ENCODE measurements at places on chromosomes 5 and 9. TPM values are rescaled to one million over a fixed set of nuclear protein-coding genes. Genes with fewer than 3 reads are reported as not detected.

The FOXD4L4 gene
- polyA plus RNA-seq: not detected

The PCDHB12 gene
- 2.2 TPM for polyA plus RNA-seq

The C5orf52 gene
- not detected for polyA plus RNA-seq

The SPATA31D1 gene
- polyA plus RNA-seq: not detected

The FIBCD1 gene
- polyA plus RNA-seq: 1.6 TPM

The TNFAIP8 gene
- 1.1 TPM for polyA plus RNA-seq

The DOK3 gene
- 5.1 TPM for polyA plus RNA-seq

The PCDHGA1 gene
- polyA plus RNA-seq: 0.50 TPM

The RNF180 gene
- polyA plus RNA-seq: 6.0 TPM

The LURAP1L gene
- polyA plus RNA-seq: 0.59 TPM

The BSPRY gene
- polyA plus RNA-seq: not detected

The NUTM2F gene
- polyA plus RNA-seq: 1.5 TPM

The FAM221B gene
- not detected for polyA plus RNA-seq

The NR5A1 gene
- 2.4 TPM for polyA plus RNA-seq

The FBP1 gene
- 0.94 TPM for polyA plus RNA-seq

The MFAP3 gene
- polyA plus RNA-seq: 104 TPM

The HK3 gene
- 7.8 TPM for polyA plus RNA-seq

The ANXA1 gene
- polyA plus RNA-seq: 5.8 TPM

The DUSP1 gene
- polyA plus RNA-seq: 52.9 TPM

The CEL gene
- polyA plus RNA-seq: 0.95 TPM

The OR2K2 gene
- polyA plus RNA-seq: 0.68 TPM

The DIMT1 gene
- 20.0 TPM for polyA plus RNA-seq

The LRRC70 gene
- polyA plus RNA-seq: 1.5 TPM

The CDKN2B gene
- 0.15 TPM for polyA plus RNA-seq

The MAMDC4 gene
- 23.6 TPM for polyA plus RNA-seq

The PCDHB4 gene
- polyA plus RNA-seq: 4.2 TPM

The PRLR gene
- polyA plus RNA-seq: 0.50 TPM

The TCERG1 gene
- 238 TPM for polyA plus RNA-seq

The PDE8B gene
- 0.22 TPM for polyA plus RNA-seq

The STC2 gene
- polyA plus RNA-seq: 0.26 TPM

Data from neural cell (in vitro differentiated cells).